ENCODE measurements at places on chromosomes 3 and 15.

- no peak for DNase-seq
Measured at GRCh38 chr15:61644550-61644949, 415.4 kb upstream of the RORA start.

DNA sequence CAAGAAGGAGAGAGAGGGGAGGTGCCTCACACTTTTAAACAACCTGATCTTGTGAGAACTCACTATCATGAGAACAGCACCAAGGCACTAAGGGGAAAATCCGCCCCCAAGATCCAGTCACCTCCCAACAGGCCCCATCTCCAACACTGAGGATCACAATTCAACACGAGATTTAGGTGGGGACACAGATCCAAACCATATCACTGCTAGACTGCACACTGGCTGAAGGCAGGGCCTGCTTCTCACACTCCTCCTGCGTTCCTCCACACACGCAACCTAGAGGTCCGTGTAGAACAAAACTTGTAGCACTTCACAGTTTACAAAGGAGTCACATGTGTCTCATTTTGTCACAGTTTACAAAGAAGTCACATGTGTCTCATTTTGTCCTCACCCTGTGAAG, 97.8 kb downstream of the DAPK2 start:
- no peak for DNase-seq

DNA sequence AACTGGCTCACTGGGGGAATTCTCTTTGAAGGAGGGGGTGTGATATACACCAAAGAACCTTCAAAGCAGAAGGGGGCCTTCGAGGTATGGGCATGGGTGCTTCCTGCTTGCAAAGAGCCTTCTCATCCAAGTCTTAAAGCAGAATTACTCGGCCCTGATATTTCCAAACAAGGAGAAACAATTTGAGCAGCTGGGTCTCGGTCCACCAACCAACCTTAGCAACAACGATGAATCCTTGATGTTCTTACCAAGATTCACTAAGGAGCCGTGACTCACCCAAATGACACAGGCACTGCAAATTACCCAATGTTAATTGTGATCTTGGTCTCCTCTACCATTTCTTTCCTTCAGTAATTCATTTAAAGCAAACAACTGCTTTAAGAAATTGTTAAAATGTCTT, 7.7 kb downstream of the HOMER2 start:
- DNase-seq = peak; percentile 39

- DNase-seq = no peak
Measured at GRCh38 chr3:86147119-86147518, 843.8 kb downstream of the VGLL3 start.

DNA sequence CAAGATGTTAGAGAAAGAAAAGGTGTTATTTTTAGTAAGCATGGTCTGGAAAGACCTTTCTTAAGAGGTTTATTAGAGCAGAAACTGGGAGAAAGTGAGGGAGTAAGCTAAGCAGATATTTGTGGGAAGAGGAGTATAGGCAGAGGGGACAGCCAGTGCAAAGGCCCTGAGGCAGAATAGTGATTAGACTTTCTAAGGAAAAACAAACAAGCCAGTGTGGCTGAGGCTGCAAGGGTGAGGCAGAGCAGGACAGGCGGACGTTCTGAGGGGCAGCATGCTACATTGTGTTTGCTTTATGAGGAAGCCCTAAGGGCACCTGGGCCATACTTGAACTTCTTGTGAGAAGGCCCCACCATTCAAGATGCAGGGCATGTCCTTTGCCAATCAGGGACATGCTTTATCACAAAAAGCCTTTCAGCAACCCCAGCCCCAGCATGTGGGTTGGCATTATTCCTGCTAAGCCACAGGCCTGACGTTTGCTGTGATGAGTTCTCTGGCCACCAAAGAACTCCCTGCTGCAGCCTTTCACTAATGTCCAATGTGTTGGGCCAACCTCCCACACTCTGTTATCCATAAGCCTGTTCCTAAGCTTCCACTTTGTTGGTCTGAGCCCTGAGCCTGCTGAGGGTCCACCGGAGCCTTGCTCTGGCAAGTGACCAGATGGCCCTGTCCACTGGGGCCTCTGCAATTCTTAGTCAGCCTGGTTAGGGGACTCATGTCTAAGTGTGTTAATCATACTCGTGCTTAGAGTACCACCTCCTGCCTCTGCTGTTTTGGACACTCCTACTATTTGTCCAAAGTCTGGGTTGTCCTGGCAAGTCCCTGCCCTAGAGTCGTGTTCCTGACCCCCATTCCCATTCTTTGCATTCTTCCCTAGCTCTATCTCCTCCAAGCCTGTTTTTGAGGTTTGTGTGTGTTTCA, 209.9 kb upstream of the CTNNB1 start:
- peak; percentile 37 for DNase-seq

GRCh38 chr3:106530367-106530766, 661.6 kb upstream of the CBLB start:
- no peak for DNase-seq

DNA sequence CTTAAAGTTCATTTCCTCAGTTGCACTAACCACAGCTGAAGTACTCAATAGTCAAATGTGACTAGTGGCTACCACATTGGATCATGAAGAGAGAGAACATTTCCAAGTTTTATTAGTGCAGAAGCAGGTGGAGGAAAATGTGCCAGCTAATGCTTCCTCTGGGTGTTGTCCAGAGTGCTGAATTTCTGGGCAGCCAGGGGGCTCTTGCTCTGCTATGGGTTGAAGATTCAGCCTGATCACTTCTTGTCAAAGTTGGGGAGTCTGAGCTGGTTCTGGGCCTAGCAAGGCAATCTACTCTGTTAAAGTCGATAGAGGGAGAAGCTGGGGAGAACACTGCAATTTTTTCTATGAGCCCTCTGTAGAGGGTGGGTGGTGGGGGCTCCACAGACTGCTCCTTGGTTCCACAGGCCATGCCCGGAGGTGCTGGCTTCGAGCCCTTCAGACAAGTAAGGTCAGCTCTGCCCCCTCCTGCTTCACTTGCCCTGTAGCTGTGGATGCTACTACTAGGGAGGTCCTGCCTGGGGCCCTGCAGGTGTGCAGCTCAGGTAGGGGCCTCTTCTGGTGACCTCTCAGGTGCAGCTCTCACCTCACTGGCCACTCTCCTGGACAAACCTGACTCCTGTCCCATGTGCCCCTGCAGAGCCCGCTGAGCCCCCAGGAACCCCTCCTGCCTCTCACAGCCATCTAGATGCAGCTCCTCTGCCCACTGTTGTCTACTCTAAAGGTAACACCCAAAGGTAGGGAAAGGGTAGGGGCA, 8.2 kb downstream of the ALG3 start:
- peak; percentile 37 for DNase-seq

GRCh38 chr15:65259367-65259797, 27.3 kb downstream of the PARP16 start:
- DNase-seq = no peak

GRCh38 chr3:183774631-183775030, 50.7 kb downstream of the MAP6D1 start:
- no peak for DNase-seq

GRCh38 chr3:171342200-171342599, 118.0 kb downstream of the TNIK start:
- DNase-seq = no peak

DNA sequence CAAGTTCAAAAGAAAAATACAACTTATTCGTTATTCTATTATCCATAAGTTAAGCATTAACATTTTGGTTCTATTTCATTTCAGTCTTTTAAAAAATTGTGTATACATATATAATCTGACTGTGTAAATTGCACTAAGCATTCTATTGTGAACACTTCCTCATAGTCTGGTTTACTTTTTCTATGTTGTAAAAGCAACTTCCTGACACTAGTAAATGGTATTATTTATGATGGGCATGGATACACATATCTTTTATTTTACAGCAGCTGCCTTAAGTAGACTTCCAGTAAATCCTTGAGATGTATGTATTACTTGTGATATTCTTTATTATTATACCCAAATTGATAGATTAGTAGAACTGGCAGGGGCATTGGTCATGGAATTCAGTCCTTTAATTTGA, 58.2 kb downstream of the FNDC3B start:
- DNase-seq = no peak

GRCh38 chr15:79562403-79562815, 130.3 kb downstream of the MINAR1 start:
- DNase-seq = no peak

GRCh38 chr3:53940623-53941022, 49.0 kb upstream of the SELENOK start:
- no peak for DNase-seq

- DNase-seq = no peak
Measured at GRCh38 chr3:14511623-14512280, 28.4 kb downstream of the GRIP2 start.
